ENCODE measurements at places on chromosomes 5 and 9. TPM values are rescaled to one million over a fixed set of nuclear protein-coding genes. Genes with fewer than 3 reads are reported as not detected.

DNA sequence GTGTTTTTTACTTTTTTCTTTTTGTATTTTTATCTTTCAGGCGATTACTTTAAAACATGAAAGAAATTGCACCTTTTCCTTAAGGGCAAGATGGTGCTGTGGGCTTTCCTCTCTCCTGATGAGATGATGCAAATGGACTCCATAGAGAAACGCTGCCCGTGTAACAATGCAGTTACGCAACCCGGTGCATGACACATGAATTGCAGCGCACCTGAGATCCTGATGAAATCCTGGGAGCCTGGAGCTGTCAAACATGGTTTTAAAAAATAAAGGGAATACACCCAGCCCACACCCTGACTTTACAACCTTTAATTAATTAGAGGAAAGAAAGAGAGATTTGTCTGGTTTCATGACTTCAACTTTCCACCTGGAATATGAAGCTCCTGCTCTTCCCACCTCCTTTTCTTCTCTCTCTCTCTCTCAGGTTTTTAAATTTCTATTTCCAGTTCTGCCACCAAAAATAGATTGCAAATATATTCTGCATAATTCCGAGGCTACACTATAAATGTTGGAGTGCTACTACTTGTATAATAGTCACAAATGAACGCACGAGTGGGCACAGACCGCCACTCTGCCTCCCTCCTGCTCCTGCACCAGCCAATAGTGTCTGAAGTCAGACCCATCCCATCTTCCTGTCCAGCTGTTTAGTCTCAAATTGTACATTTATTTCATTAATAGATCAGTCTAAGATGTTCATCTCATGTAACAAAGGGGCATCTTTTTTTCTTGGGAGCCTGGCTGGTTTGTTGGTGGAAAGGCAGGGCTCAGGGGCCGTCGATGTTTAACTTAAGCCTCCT, 179.1 kb downstream of the AUH start:
- peak; percentile 7 for DNase-seq

GRCh38 chr9:99040251-99040900, 64.5 kb upstream of the TGFBR1 start:
- DNase-seq, result no peak

- DNase-seq, result no peak
Observed at GRCh38 chr5:131381777-131382176, 117.9 kb downstream of the CDC42SE2 start.

- no peak for DNase-seq
Observed at GRCh38 chr9:16342246-16343020, 528.0 kb downstream of the BNC2 start.

GRCh38 chr5:143898916-143899591, 87.1 kb downstream of the HMHB1 start:
- DNase-seq, result no peak

- no peak for DNase-seq
Observed at GRCh38 chr5:173233347-173234128, 1.5 kb downstream of the NKX2-5 start.

GRCh38 chr5:23507278-23507685, at the start of gene PRDM9:
PRDM9 (plus strand) TSS chr5:23507609; CDS start chr5:23509034, 1,425 bp downstream.
- DNase-seq, result peak; percentile 12

The TAF7 gene
- total RNA-seq, result 54.6 TPM

The PCDHA5 gene
- total RNA-seq, result not detected

The CDKN2B gene
- 0.05 TPM for total RNA-seq

The ENTREP1 gene
- not detected for total RNA-seq

The INSL4 gene
- total RNA-seq, result not detected

All from activated CD4-positive, alpha-beta memory T cell treated with anti-CD3 and anti-CD28 coated beads for 36 hours (primary cell).